SK-MEL-5 (cell line): ENCODE measurements at places on chromosomes 1 and 21. TPM values are rescaled to one million over a fixed set of nuclear protein-coding genes. Genes with fewer than 3 reads are reported as not detected.

DNA sequence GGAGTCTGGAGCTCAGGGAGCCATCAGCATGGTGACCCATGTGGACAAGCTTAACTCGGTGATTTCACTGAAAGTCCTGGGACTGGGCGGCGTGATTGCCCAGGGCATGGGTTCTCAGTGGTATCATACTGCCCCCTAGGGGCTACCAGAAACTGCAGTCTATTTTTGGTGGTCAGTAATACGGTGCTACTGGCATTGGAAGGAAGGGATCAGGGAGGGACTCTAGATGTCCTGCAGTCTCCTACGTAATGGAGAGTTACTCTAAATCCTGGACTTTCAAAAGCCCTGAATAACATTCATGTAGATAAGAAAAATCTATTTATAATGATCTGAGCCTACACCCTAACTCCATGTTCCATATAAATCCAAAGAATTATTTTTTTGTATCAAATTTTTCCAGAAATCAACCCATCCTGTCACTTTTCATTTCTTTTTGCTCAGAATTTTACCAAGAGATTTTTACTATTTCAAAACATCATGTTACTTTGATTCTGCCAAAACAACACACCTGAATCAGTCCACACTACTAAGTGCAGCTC lies 37.3 kb downstream of the PABPC4 start:
- peak; percentile 85 for DNase-seq

DNA sequence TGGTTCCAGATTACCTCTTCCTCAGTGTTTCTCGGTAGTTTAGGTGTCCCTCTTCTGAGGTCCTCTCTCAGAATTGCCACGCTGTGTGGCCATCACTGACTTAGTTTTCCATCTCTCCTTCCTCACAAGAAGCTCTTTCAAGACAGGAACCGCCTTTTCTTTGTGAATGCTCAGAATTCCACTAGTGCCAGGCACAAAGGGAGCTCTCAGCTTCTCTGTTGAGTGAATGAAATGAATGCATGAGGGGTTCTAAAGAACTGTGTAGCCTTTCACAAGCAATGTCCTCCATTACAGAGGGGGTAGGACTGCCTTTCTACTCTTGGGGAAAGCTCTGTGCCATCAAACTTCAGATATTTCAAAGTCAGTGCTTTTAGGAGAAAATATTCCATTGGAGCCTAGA lies 546.8 kb downstream of the RWDD3 start:
- peak; percentile 30 for DNase-seq

GRCh38 chr21:35641271-35642016 lies 418.9 kb downstream of the SETD4 start:
- DNase-seq: no peak

DNA sequence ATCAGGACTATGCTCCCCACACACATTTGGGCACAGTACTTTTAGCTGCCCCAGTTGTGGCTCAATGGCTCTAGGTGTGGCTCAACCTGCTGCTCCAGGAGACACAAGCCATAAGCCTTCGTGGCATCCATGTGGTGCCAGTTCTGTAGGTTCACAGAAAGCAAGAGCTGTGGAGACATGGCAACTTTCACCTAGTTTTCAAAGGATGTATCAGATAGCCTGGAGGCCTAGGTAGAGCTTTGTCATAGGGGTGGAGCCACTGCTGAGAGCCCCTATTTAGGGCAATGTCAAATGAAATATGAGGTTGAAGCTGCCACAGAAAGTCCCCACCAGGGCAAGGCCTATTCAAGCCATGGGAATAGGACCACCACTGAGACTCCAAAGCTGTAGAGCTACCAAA lies 210.5 kb downstream of the LMO4 start:
- no peak for DNase-seq

TDRD5 gene
- 0.05 and 0.21 TPM in 2 replicates for total RNA-seq

DNA sequence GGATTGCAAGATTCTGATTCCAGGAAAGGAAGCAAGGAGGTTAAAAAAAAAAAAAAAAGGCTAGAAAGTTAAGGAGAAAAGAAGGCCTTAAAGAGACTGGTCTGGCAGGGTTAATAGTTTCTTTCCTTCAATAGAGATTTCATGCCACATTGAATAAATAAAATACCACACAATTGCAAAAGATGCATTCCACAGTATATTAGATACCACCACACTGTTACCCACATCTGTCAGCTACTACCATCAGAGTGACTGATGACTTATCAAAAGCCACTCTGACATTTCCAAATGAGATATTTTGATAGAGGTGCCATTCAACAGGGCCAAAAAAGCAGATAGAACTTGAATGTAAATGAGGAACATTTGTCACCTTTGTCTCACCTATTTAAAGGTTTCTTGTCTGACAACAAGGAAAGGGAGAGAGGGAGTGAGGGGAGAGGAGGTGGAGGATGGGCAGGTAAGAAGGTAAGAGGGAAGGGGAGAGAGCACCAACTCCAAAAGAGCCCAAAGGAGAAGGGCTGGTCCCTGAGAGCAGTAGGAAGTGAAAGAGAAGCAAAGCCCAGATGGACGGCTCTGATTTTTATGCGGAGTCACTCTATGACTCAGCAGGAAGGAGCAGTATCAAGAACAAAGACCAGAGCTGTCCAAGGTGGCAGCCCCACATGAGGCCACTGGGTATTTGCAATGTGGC lies 38.3 kb downstream of the LRRN2 start:
- peak; percentile 68 for DNase-seq

GRCh38 chr1:150127868-150128267 lies 21.8 kb upstream of the PLEKHO1 start:
- no peak for DNase-seq

SERPINC1 gene
- not detected in 2 replicates for total RNA-seq

DNA sequence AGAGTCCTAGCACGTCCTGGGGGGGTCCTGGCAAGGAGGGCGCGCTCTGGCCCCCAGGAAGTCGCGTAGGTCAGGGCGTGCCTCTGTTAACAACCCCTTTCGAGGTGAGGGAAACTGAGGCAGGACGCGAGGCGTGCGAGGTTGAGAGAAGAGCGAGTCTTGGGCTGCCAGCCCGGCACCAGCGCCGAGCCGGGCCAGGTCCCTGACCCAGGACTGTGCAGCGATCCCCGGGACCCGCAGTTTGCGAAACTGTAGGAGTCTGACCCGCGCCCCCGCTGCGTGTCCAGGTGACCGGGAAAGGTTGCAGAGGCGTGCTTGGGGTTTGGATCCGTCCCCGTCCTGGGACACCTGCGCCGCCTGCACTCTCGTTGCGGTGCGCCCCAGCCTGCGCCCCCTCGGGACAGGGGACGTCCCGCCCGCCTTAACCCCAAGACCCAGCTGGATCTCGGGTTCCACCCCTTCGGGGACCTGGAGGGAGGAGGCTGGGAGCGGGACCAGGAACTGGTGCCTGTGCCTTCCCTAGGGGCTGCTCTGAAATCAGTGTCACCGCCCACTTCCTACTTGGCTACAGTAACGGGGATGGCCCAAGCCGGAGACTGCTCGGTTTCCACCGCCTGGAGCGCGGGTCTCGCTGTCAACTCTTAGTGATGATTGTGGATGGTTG lies 493 bp downstream of the DISC1 start:
- peak; percentile 53 for DNase-seq

ATP8B2 gene
- total RNA-seq: 79.2 and 93.6 TPM in 2 replicates

GRCh38 chr1:236201786-236202185 lies 59.4 kb downstream of the GPR137B start:
- DNase-seq: no peak

DNA sequence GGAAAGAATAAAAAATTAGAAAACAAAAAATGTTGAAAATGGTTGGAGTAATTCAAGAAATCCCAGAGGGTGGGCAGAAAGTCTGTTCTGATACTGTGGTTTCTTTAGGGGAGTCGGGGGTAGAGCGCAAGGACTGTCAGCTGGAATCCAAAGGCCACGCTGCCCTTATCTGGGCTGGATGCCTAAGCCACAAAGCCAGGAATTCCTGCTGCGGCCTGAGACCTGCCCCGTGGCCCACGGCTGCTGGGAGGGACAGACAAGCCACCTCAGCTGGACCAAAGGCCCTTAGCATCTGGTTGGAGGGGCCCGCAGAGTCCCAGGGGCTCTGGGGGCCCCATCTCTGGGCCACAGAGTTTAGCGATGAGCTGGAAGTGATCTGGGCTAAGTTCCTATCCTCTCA lies 60.2 kb downstream of the DMRTB1 start:
- DNase-seq: no peak

GRCh38 chr21:46226920-46227599 lies 1.5 kb downstream of the LSS start:
- peak; percentile 8 for DNase-seq

CELA3B gene
- not detected in 2 replicates for total RNA-seq

DNA sequence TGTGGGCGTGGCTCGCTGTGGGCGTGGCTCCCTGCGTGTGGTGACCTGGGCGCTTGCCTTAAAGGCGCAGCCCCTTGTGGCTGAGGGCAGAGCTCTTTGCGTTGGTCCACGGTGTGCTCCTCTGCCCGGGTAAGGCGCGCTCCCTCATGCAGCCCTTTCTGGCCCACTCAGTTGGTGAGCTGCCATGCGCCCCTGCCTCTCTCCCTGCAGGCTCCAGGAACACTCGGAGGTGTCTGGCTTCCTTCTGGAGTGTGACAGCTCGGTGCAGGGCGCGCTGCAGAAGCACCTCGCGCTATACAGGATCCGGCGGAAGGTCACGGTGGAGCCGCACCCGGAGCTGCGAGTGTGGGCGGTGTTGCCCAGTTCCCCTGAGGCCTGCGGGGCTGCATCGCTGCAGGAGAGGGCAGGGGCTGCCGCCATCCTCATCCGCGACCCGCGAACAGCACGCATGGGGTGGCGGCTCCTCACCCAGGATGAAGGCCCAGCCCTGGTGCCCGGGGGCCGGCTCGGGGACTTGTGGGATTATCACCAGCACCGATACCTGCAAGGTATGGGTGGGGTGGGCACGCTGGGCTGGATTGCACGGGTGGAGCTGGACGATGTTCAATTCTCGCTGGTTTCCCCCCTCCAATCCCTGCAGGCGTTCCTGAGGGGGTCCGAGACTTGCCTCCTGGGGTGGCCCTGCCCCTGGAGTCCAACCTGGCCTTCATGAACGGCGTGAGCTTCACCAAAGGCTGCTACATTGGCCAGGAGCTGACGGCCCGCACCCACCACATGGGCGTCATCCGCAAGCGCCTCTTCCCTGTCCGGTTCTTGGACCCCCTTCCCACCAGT lies 9.1 kb downstream of the IBA57 start:
- no peak for DNase-seq

DNA sequence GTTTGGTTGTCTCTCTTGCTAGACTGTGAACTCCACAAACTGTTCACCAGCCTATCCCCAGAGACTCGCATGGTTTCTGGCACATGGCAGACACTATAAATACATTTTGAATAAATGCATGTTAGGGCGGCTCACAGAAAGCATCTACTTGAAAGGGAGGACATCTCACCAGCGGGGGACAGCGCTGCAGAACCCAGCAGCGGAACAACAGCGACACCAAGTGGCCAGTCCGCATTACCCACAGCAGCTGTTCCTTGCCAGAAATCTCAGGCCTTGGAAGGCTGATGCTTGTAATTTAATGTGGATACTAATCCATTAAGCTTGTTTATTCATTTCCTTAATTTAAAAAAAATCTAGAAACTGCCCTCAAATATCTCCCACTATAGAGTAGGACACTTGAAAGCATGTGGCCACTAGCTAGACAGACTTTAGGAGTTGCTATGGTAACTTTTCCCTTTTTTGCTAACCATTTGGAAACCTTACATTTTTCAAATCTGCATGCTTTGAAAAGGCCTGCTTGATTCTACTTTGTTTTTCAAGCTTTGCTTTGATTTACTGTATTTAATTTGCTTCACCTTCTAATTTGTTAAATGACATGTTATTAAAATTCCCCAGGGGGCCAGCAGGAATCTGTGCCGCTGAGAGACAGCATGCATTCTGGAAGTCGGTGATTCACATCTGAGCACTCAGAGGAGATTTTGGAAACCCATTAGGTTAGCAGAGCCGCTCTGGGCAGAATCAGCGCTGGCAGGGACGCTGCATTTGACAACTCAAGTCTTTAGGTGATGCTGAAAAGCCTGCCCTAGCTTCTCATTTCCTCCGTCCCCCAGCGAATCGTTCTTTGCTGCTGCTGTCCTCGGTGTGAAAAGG lies 63.5 kb upstream of the SSX2IP start:
- DNase-seq: peak; percentile 65

REG4 gene
- not detected in 2 replicates for total RNA-seq

RNF207 gene
- 1.5 and 2.9 TPM in 2 replicates for total RNA-seq

BTF3L4 gene
- 36.4 and 48.5 TPM in 2 replicates for total RNA-seq

TSPAN1 gene
- not detected in 2 replicates for total RNA-seq

DNA sequence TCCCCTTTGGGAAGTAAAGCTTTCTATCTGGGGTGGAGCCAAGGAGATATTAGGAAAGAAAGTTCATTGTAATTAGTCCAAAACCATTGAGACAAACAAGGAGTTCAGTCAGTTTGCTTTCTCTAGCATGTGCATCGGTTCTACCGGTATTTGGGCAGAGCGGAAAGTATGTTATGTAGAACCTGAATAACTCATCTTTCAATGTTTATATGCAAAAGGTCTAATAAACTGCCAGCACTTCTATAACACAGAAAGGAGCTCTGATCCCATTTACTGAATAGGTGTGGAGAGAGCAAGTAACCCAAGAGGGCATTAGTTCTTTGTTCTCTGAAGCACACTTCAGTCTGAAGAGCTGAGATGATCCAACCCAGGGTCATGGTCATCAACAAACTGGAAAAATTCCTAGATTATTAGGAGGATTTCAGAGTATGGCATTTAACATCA lies 3.5 kb downstream of the TGFB2 start:
- no peak for DNase-seq

DNA sequence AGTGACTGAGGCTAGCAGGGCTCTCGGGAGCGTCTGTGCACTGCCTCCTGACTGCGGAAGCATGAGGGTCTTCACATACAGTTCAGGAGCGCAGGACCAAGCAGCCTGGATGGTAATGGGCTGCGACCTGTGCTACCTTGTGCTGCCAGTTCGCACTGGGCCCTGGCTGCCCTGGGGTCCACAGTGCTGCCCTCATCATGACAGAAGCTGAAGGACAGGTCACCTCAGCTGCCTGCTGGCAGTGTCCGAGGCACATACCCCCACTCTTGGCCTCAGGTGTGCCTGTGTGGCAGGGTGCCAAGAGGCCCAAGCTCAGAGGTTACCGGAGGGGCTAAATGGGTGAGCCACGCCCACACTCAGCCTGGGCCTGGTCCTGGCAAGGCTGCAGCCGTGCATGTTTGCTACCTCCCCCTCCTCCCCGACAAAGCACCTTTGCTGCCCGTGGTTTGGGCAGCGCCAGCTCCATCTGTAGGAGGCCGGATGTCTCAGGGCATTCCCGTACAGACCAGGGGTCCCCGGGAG lies 4.4 kb downstream of the JMJD4 start:
- no peak for DNase-seq

SLC5A9 gene
- 0.74 and 0.85 TPM in 2 replicates for total RNA-seq

FAM43B gene
- not detected in 2 replicates for total RNA-seq

GRCh38 chr1:183776731-183777130 lies 28.2 kb upstream of the RGL1 start:
- DNase-seq: no peak

RASAL2 gene
- 10.2 and 11.7 TPM in 2 replicates for total RNA-seq

C1orf94 gene
- total RNA-seq: not detected in 2 replicates

AIM2 gene
- 2.9 and 3.1 TPM in 2 replicates for total RNA-seq

L1TD1 gene
- total RNA-seq: not detected in 2 replicates

BRDT gene
- not detected in 2 replicates for total RNA-seq
